Suppressor macrophage (primary cell): ENCODE measurements at places on chromosomes 16 and 17.

- DNase-seq = no peak
Measured at GRCh38 chr17:55742272-55743102, 8.4 kb upstream of the PCTP start.

- peak; percentile 18 for DNase-seq
Measured at GRCh38 chr16:14509055-14509454, 121.0 kb downstream of the PARN start.

- DNase-seq = no peak
Measured at GRCh38 chr16:80260906-80261311, 279.9 kb upstream of the DYNLRB2 start.

DNA sequence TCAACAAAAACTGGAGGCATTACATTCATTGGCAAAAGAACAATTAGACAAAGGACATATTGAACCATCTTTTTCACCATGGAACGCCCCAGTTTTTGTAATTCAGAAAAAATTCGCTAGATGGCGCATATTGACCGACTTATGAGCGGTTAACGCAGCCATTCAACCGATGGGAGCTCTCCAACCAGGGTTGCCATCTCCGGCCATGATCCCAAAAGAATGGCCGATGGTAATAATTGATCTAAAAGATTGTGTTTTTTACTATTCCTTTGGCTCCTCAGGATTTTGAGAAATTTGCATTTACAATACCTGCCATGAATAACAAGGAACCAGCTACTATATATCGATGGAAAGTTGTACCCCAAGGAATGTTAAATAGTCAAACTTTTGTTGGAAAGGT is 21.4 kb downstream of the ALOX15B start:
- DNase-seq = peak; percentile 82

DNA sequence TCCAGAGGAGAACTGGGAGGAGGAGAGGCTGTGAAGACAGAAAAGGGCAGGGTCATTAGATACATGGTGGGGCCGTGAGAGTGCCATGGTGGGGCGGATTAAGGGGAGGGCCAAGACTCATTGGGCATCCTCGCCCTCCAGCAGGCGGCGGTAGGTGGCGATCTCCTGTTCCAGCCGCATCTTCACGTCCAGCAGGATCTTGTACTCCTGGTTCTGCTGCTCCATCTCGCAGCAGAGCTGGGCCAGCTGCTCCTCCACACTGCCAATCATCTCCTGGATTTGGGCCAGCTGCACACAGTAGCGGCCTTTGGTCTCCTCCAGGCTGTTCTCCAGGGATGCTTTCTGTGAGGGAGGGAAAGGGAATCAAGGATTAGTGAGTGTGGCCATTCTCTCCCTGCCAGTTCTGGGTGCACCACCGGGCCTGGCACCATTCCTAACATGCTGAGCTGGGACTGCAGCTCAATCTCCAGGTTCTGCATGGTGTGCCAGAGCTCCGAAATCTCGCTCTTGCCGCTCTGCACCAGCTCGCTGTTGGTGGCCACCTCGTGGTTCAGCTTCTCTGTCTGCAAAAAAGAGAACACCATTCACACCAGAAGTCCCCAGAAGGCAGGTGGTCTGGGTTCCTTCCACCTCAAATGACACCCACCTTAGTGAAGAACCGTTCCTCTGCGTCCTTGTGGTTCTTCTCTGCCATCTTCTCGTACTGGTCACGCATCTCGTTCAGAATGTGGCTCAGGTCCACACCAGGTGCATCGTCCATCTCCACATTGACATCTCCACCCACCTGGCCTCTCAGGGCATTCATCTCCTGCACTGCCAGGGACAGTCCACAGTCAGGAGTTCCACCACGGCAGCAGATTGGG is 129.0 kb downstream of the CCDC144A start:
- DNase-seq = no peak

DNA sequence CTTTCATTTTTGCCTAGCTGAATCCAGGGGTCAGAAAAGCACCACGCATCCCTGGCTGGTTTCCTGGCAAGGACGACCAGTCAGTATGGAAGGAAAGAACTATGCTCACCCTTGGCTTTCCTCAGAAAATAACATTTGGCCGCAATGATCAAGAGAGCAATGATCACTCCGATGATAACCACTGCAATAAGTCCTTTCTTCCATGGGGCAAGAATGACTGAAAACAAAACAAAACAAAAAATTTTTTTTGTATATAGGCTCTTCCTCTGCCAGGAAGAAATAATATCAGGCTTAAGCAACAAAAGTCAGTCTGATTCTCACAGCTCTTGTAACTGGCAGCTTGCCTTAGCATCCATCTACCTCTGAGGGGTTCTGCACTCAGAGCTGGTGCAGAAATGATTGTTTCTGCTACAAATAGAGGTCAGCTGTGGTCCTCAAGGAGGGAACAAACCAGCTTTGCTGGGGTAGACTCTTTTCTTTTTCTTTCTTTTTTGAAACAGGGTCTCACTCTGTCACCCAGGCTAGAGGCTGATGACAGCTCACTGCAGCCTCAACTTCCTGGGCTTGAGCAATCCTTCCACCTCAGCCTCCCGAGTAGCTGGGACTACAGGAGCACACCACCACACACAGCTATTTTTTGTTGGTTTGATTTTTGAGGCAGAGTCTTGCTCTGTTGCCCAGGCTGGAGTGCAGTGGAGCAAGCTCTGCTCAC is 35.7 kb downstream of the PECAM1 start:
- peak; percentile 22 for DNase-seq

GRCh38 chr16:48955837-48956236 is 325.8 kb downstream of the CBLN1 start:
- DNase-seq = no peak

- no peak for DNase-seq
Measured at GRCh38 chr16:66490774-66491715, 58.9 kb downstream of the TK2 start.

GRCh38 chr17:77370586-77370985 is 229.8 kb downstream of the SEC14L1 start:
- DNase-seq = no peak

GRCh38 chr17:46158323-46159296 is 34.6 kb downstream of the KANSL1 start:
- no peak for DNase-seq

- no peak for DNase-seq
Measured at GRCh38 chr16:6124136-6124535, 1026.5 kb upstream of the EEF2KMT start.

- DNase-seq = no peak
Measured at GRCh38 chr17:1112875-1113274, 66.9 kb downstream of the ABR start.

DNA sequence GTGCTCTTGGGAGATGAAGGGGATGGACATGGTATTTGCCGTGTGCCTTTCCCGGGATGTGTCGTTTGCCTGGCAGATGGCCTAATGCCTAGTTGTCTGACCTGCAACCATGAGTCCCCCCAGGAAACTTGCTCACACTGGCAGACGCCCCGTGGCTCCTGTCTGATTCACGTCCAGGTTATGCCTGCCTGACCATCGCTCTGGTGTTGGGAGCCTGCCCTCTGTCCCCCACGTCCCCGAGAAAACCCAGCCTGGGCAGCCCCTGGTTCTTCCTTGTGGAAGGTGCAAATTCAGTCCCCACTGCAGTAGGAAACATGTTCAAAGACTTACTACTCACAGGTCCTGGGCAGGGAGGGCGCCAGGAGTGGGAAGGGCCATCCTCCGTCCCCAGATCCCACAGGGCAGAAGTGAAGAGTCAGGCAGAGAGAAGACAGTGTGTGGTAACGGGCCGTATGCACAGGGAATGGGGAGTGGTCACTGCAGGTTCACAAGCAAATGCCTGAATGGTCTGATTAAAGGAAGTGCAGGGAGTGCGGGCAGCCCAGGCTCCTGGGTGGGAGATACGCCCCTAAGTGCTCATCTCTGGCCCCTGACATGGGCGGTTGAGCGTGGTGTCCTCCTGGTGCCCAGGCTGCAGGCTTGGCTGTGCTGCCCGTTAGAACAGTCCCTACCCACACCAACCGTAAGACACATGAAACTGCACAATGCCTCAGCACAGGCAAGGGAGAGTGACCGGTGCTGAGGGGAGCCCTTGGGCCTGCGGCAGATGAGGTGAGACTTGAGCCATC is 4.2 kb upstream of the SNAI3 start:
- no peak for DNase-seq

- peak; percentile 29 for DNase-seq
Measured at GRCh38 chr17:78774453-78774852, 7.6 kb downstream of the CYTH1 start.

DNA sequence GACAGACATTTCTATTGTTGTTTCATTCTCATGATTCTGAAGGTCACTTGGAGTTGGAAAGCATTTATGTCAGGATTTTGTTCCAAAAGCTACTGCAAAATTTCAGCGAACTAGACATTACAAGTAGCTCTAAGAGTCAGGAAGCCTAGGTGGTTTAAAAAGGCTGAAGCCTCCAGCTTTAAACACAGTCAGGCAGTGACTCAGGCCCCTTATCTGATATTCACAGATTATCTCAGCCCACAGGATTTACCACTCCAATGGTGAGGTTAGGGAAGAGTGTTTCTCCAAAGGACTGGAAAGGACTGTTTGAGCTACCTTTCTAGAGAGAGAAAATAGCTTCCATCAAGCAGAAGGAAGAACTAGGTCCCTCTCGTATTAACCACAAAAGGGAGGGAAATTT is 624.4 kb upstream of the C16orf82 start:
- DNase-seq = no peak

DNA sequence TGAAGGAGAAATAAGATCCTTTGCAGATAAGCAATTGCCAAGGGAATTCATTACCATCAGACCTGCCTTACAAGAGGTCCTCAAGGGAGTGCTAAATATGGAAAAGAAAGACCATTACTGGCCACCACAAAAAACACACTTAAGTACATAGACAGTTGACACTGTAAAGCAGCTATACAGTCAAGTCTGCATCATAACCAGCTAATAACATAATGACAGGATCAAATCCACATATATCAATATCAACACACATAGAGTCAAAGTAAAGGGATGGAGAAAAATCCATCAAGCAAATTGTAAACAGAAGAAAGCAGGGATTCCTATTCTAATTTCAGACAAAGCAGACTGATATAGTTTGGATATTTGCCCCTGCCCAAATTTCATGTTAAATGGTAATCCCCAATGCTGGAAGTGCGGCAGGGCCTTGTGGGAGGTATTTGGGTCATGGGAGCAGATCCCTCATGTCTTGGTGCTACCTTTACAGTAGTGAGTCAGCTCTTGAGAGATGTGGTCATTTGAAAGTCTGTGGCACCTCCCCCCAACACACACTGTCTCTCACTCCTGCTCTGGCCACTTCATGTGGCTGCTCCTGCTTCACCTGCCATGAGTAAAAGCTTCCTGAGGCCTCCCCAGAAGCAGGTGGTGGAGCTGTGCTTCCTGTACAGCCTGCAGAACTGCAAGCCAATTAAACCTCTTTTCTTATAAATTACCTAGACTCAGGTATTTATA is 32.8 kb downstream of the TANC2 start:
- DNase-seq = no peak

- DNase-seq = no peak
Measured at GRCh38 chr17:58693751-58694150, 1.3 kb downstream of the RAD51C start.

DNA sequence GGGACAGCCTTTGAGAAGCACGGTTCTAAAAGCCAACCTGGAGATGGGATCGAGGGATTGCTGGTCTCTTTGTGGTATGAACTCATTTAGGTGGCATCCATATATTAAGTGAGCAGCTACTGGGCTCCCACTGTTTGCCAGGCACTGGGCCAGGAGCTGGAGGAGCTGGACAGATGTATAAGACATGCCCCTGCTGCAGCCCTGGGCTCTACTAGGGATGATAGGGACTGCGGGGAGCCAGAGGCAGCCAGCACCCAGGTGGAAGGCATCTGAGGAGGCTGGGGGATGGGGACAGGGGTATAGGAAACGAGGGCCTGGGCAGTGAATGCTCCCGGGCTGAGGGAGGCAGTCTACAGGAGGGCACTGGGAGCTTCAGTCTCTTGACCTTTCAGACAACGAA is 53.0 kb upstream of the MEAK7 start:
- DNase-seq = no peak

DNA sequence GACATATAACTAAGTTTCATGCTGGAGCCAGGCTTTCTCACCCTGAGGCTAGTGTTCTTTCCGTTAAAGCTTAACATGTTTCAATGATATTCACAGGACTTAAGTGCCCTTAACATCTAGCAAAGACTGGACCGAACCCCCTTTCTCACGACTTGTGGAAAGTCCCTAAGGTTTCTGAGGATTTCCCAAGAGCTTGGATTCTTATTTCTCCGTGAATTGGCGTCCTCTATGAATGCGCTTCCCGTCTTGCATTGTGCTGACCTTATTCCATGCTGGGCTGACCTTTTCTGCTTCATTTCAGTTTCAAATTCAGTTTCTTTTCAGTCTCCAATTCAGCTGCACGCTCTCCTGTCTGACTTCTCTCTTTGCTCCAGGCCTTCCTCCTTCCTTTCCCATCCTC is 206.4 kb downstream of the HS3ST3A1 start:
- DNase-seq = no peak

DNA sequence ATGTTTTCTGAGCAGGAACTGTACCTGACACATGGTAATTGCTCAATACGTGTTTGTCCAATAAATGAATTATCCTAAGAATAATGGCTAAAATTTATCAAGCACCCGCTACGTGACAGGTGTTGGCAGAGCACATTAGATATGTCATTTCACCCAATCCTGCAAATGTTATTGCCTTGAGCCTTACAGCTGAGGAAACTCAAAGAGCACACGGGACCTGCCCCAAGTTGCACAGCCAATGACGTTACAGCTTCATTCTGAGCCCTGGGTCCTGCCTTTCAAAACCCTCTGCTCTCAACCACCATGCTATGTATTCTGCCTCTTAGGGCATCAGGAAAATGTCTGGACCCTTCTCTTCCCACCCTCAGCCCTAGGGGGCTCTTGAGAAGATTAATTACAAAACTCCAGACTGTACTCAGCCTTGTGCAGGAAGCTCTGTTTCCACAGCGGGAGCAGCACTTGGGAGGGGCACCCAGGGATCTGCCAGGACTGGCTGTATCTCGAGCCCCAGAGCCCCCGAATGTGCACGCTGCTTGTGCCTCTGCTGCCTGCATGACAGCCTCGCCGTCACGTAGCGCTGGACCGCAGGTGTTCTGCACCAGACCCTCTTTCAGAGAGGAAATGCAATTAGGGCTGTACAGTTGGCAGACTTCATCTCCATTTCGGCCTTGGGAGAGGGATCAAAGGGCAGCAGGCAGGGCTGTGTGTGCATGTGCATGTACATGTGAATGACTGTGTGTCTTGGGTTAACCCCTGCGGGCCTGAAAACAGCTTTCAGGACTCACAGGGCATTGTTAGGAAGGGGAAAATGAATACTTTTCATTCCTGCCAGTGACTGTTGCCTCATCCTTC is 71.6 kb downstream of the GPR139 start:
- DNase-seq = no peak

GRCh38 chr16:74257061-74257460 is 39.6 kb upstream of the PSMD7 start:
- DNase-seq = no peak

- DNase-seq = no peak
Measured at GRCh38 chr16:66888647-66889615, 8.6 kb downstream of the PDP2 start.

- no peak for DNase-seq
Measured at GRCh38 chr17:59378675-59379074, 47.2 kb downstream of the YPEL2 start.

GRCh38 chr16:57531635-57532265 is 4.6 kb downstream of the CCDC102A start:
- no peak for DNase-seq

- DNase-seq = no peak
Measured at GRCh38 chr16:8258523-8258922, 331.8 kb downstream of the TMEM114 start.

- DNase-seq = no peak
Measured at GRCh38 chr16:10965440-10966061, 21.2 kb downstream of the CLEC16A start.

GRCh38 chr16:69150146-69150865 is 17.9 kb downstream of the UTP4 start:
- peak; percentile 76 for DNase-seq

- DNase-seq = peak; percentile 43
Measured at GRCh38 chr17:20189302-20189701, 180.1 kb downstream of the SPECC1 start.
